ENCODE measurements at places on chromosomes 12 and 14.

GRCh38 chr12:132046561-132046960, 96.8 kb downstream of the EP400 start:
- no peak for DNase-seq

DNA sequence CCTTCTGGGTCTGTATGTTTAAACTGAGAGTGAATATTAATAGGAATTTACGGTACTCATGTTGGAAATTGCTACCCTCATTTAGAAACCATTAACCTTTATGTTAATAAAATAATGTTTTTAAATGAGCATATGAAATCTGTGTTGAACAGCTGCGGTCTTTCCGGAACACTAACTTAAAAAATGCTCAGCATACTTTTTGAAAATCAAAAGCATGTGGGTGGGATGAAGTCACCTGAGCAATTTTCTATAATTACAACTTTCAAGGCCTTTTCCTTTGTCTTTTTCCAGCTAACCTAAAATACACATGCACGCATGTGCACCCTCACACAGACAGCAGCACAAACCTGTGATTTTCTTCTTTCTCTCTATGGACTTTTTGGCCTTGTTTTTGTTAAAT, 39.8 kb downstream of the BORCS5 start:
- no peak for DNase-seq

- no peak for DNase-seq
Observed at GRCh38 chr14:101959277-101959676, 5.1 kb upstream of the DYNC1H1 start.

- no peak for DNase-seq
Observed at GRCh38 chr14:70906793-70907175, 475 bp upstream of the PCNX1 start.

GRCh38 chr12:124002021-124002644, 29.1 kb downstream of the ZNF664 start:
- no peak for DNase-seq

All from NCI-H2081 treated with DMSO at 0.1 percent for 48 hours (cell line).